HepG2 (cell line): ENCODE measurements at places on chromosomes 6 and 20. TPM values are rescaled to one million over a fixed set of nuclear protein-coding genes. Genes with fewer than 3 reads are reported as not detected.

Gene EFCAB8
- 0.15 TPM in 1 of 2 replicates, not detected in the other for polyA plus RNA-seq

Gene PLA2G7
- not detected in 2 replicates for polyA plus RNA-seq

Gene DEFB126
- polyA plus RNA-seq, result not detected in 2 replicates

Gene KIF13A
- polyA plus RNA-seq, result 19.5 and 21.1 TPM in 2 replicates

Gene FITM2
- 9.6 and 10.4 TPM in 2 replicates for polyA plus RNA-seq

Gene LGSN
- polyA plus RNA-seq, result 0.51 and 0.63 TPM in 2 replicates

Gene TP53TG5
- 0.11 TPM in 1 of 2 replicates, not detected in the other for polyA plus RNA-seq

Gene RPS10
- polyA plus RNA-seq, result 4,295 and 4,648 TPM in 2 replicates

Gene MROH8
- 2.6 and 3.1 TPM in 2 replicates for polyA plus RNA-seq

Gene DCDC2
- 6.5 and 9.0 TPM in 2 replicates for polyA plus RNA-seq

Gene ULBP3
- 0.22 and 0.48 TPM in 2 replicates for polyA plus RNA-seq

Gene RCAN2
- not detected in 2 replicates for polyA plus RNA-seq

Gene LIME1
- 13.0 and 23.5 TPM in 2 replicates for polyA plus RNA-seq

Gene EYS
- polyA plus RNA-seq, result 0.04 and 0.29 TPM in 2 replicates

Gene HLA-DPA1
- polyA plus RNA-seq, result not detected in 2 replicates

Gene FAM209B
- 0.10 and 0.42 TPM in 2 replicates for polyA plus RNA-seq

Gene TGM3
- not detected in 2 replicates for polyA plus RNA-seq

Gene ABHD16B
- not detected in 2 replicates for polyA plus RNA-seq

Gene RIPPLY2
- polyA plus RNA-seq, result not detected in 2 replicates

Gene CD109
- polyA plus RNA-seq, result 1.7 and 2.1 TPM in 2 replicates

Gene BMP6
- 0.14 and 0.18 TPM in 2 replicates for polyA plus RNA-seq

Gene MLN
- polyA plus RNA-seq, result not detected in 2 replicates

Gene KDM1B
- polyA plus RNA-seq, result 9.2 and 9.8 TPM in 2 replicates

Gene OLIG3
- polyA plus RNA-seq, result 0.03 TPM in 1 of 2 replicates, not detected in the other

Gene PACSIN1
- polyA plus RNA-seq, result not detected in 2 replicates

Gene XKR7
- not detected in 2 replicates for polyA plus RNA-seq

Gene SLC35D3
- polyA plus RNA-seq, result not detected in 2 replicates

Gene BPI
- polyA plus RNA-seq, result not detected in 2 replicates

Gene MYO6
- 7.5 and 9.5 TPM in 2 replicates for polyA plus RNA-seq

Gene DDO
- 6.1 and 6.4 TPM in 2 replicates for polyA plus RNA-seq

Gene RUNX2
- polyA plus RNA-seq, result not detected in 2 replicates
